Ovary (tissue), 10 donors: ENCODE measurements at places on chromosomes 7 and 10. TPM values are rescaled to one million over a fixed set of nuclear protein-coding genes. Genes with fewer than 3 reads are reported as not detected.

The FAM237B gene
- total RNA-seq: not detected

DNA sequence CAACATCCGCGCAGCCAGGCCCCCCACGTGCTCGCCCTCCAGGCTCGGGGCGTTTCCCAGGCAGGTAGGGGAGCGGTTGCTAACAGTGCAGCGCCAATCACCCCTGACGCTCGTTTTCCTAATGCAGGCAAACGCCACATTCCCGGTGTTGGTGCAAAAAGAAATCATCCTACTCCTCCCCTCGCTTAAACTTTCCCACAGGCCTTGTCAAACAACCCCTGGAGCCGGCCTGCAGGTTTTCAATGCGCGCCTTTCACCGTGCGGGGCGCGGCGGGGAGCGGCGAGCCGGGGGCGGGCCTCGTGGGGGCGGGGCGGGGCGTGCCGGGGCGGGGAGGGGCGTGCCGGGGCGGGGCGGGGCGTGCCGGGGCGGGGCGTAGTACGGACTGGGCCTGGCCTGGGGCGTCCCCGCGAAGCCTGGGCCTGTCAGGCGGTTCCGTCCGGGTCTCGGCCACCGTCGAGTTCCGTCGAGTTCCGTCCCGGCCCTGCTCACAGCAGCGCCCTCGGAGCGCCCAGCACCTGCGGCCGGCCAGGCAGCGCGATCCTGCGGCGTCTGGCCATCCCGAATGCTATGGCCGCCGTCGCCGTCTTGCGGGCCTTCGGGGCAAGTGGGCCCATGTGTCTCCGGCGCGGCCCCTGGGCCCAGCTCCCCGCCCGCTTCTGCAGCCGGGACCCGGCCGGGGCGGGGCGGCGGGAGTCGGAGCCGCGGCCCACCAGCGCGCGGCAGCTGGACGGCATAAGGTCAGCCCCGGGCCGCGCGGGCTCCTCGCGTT lies at the start of gene ECHDC3:
ECHDC3 (plus strand) TSS at position 374 of the 770 bp plus-strand sequence; CDS start at position 569, 195 bp downstream.
- DNase-seq: peak; percentile 36

GRCh38 chr7:77580762-77581350 lies 43.8 kb downstream of the PTPN12 start:
- DNase-seq: no peak

DNA sequence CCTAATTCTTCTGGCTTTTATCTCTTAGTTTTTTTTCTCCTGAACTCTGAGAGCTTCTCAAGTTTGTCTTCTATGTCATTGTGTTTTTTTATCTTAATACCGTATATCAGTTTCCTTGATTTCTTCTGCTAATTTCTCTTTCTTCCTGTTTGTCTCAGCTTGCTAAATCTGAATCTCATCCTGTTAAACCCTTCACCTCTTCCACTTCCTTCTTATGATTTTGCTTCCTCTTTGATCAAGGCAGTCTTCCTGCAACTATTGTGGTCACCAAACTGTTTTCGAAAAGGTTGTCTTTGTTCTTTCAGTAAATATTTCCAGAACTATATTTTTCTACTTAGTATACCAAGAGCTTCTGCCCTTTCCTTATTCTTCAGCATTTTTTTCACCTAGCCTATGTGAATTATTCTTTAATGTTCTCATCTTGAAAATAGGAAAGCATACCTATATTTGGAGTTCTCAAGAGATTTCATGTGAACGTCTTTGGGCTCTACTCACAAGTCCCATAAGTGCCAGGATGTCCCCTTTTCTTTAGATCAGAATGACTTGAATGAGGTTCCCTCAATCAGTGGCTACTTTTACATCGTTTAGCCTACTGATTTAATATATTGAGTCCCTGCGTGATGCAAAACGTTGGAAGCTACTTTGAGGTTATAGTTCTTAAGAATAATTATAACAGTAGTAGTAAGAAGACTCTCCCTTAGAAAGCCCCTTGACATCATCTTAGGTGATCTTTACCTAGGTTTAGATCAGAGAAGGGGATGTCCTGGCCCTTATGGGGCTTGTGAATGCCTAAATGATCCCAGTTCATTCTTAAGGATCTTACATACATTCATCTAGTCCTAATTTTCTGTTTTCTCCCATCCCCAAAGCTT lies 415.4 kb upstream of the AUTS2 start:
- DNase-seq: no peak

- no peak for DNase-seq
These were observed 21.6 kb downstream of the PRPF18 start for GRCh38 chr10:13608246-13608853.

GRCh38 chr10:119942973-119943372 lies 50.4 kb downstream of the SEC23IP start:
- no peak for DNase-seq

- DNase-seq: no peak
These were observed 132.9 kb downstream of the RNLS start for GRCh38 chr10:88450201-88450600.

DNA sequence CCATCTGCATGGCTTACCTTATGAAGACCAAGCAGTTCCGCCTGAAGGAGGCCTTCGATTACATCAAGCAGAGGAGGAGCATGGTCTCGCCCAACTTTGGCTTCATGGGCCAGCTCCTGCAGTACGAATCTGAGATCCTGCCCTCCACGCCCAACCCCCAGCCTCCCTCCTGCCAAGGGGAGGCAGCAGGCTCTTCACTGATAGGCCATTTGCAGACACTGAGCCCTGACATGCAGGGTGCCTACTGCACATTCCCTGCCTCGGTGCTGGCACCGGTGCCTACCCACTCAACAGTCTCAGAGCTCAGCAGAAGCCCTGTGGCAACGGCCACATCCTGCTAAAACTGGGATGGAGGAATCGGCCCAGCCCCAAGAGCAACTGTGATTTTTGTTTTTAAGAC lies 12.4 kb downstream of the DUSP5 start:
- DNase-seq: no peak

GRCh38 chr7:1931256-1931950 lies 261.3 kb downstream of the ELFN1 start:
- no peak for DNase-seq

DNA sequence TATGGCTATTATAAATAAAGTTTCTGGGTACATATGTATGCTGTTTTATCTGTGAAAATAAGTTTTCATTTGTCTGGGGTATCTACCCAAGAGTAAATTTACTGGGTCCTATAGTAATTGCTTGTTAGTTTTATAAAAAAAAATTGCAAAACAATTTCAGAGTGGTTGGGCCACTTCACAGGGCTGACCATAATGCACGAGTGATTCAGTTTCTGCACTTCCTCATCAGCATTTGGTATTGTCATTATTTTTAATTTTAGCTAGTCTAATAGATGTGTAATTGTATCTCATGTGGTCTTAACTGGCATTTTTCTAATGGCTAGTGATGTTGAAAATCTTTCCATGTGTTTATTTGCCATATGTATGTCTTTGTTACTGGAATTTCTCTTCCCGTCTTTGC lies 452.4 kb upstream of the AKR1E2 start:
- DNase-seq: no peak

DNA sequence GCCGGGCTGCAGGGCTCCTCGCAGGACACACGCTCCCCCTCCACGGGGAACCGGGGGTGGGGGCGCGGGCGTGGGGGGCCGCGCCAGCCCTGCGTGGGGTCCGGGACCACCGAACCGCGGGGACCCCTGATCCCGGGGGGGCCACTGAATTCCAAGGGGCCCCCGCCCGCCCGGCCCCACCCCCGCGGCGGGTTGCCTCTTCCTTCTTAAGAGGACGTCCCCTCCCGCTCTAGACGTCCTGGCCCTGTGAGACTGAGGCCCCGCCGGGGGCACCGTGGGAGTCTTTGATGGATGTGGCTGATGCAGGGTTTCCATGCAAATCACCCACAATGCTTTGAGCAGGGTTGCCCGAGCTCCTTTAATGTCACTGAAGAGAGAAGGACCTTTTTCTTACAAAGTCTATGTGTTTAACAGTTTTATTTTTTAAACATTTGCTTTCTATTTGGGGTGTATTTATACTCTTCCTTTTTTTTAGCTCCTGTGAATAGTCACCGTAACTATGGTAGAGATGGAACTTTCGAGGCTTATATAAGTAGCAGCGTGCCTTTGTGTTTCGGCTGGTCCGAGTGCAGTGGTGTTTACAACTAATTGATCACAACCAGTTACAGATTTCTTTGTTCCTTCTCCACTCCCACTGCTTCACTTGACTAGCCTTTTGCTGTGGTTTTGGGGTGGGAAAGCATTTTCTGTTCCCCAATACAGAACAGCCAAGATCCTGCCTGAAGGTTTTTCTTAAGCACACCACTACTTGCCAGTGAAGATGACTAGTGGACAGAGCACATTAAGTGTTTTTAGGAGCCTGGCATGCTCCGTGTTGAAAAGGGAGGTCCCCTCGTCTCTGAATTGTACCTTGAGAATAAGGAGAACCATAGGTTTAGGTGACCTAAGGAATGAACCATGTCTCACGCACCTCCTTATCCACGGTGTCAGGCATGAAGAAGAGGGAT lies 44.8 kb downstream of the PDIA4 start:
- DNase-seq: peak; percentile 66

DNA sequence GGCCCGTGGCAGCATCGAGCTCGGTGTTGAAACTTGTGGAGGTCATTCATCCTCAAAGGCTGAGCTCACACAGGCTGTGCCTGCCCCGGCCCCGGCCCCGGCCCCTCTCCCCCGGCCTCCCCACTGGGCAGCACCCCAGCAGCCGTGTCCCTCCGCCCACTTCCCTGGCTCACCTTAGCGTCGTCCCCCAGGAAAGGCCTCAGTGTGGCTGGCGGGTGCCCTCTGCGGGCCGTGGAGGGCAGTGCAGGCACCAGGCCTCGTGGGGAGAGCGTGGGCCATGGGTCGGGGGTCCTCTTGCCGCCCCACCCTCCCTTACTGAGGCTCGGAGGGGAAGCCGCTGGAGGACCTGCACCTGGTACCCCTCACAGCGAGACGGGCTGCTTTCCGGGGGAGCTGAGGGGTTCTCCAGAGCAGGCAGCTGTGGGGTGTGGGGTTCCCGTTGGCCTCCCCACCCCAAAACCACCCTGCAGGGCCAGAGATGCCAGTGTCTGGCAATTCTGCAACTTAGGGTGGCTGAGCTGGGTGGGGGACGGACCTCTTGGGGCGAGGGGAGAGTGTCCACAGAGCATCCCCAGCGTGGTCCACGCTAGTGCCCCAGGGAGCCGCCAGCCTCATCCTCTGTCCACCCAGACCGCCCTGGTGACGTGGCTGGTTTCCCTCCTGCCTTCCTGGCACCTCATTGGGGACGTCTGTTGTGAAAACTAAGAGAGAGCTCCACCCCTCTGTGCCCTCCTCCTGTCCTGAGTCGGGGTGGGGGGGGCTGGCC lies 44.2 kb upstream of the DPYSL4 start:
- DNase-seq: peak; percentile 75

- DNase-seq: no peak
These were observed 126.4 kb downstream of the GNAT3 start for GRCh38 chr7:80385508-80385907.

DNA sequence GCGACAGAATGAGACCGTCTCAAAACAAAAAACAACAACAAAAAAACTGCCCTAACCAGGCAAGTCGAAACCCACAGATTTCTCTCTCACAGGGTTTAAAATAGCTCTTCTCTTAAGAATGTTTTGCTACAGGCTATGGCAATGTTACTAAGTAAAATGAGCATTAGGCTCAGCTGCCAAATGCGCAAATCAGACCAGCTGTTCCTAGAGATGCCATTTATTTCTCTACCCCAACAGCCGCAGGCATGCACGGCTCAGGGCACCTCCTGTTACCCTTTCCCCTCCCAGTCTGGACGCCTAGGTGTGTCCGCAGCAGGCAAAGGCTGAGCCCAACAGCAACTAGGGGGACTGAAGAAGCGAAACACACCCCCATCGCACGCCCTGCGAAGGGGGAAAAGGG lies 168.3 kb upstream of the MBL2 start:
- no peak for DNase-seq

GRCh38 chr10:6654571-6654970 lies 74.5 kb upstream of the PRKCQ start:
- no peak for DNase-seq

DNA sequence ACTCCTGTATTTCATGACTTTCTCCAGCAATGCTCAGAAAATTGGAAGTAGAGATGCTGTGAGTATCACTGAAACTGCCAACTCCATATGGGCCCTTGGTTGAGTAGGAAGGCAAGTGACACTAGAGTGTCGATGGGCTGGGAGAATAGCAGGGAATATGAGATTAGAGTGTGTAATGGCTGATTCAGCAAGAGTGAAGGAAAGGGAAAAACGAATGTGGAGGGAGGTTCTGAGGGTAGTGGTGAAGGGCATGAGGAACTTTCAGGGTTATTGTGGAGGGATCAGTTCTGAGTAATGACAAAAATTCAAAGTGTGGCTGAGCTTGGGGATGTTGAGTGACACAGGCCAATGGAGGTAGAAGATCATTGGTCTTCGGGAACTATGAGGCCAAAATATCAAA lies 49.0 kb upstream of the PCGF5 start:
- DNase-seq: no peak

- DNase-seq: no peak
These were observed 47.9 kb upstream of the ITPRID1 start for GRCh38 chr7:31466036-31466435.
